ENCODE measurements at places on chromosomes 3 and 15.
A peak's percentile ranks its signal among the peaks of the same experiment; 100 is the strongest.

DNA sequence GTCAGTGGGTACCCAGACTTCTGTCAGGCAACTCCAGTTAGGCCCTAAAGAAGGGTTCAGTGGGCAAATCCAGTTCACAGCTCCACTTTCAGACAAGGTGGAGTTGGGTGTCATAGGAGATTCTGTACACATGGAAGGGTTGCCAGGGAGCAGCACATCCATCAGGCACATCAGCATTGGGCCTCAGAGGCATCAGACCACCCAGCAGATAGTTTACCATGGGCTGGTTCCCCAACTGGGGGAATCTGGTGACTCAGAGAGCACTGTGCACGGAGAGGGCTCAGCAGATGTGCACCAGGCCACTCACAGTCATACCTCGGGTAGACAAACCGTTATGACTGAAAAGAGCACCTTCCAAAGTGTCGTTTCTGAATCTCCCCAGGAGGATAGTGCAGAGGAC is 27.2 kb downstream of the SYNM start:
- no peak for DNase-seq

DNA sequence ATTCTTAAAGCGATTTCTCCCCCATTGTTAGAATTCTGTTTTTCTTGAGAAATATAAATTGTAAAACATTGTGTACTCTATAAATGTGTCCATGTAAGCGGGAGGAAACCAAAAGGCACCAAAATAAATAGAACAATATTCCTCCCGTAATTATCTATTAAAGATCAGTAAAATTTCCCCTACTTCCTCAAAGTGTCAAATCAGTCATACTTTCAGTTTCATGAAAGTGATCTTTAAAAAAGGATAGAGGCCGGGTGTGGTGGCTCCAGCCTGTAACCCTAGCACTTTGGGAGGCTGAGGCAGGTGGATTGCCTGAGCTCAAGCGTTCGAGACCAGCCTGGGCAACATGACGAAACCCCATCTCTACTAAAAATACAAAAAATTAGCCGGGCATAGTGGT is 278.9 kb downstream of the MECOM start:
- DNase-seq: no peak

DNA sequence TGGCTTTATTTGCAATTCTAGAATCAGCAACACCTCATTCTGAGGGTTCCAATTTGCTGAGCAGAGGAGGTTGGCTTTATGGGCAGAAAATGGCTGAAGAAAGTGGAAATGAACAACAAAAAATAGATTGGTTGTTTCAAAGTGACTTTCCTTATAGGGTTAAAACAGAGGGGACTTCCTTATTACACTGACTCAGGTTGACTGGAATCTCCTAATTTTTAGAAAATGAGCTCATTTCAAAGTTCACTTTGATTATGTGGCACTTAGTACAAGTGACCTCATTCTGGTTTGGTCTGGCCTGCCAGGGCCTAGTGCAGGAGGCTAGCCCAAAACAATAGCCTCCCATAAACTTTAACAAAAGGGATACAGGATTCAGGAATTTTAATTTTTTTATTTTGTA is 41.4 kb downstream of the NFKBIZ start:
- DNase-seq: peak; percentile 75

DNA sequence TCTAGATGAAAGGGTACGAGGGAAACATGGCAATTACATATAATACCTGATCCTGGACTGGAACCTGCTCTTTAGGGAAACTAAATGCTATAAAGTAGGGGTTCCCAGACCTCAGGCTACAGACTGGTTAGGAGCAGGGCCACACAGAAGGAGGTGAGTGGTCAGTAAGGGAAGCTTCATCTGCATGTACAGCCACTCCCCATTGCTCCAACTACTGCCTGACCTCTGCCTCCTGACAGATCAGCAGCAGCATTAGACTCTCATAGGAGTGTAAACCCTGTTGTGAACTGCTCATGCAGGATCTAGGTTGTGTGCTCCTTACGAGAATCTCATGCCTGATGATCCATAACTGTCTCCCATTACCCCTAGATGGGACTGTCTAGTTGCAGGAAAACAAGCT is 78.9 kb upstream of the PSMD6 start:
- DNase-seq: no peak

- DNase-seq: no peak
Observed at GRCh38 chr3:154552338-154552737, 122.3 kb upstream of the GPR149 start.

GRCh38 chr3:101154401-101154800 is 161.2 kb upstream of the ABI3BP start:
- no peak for DNase-seq

DNA sequence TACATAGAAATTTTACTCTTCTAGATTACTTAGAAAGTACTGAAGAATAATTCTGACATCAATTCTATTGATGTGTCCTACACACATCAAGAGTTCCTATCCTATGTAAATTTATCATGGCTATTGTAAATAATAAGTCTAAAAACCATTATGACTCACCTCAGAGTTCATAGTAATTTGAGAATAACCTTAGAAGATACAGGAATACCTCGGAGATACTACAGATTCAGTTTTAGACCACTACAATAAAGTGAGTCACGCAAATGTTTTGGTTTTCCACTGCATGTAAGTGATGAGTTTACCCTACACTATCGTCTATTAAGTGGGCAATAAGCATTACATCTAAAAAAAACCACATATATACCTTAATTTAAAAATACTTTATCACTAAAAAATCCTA is 74.8 kb downstream of the NR1I2 start:
- DNase-seq: no peak

DNA sequence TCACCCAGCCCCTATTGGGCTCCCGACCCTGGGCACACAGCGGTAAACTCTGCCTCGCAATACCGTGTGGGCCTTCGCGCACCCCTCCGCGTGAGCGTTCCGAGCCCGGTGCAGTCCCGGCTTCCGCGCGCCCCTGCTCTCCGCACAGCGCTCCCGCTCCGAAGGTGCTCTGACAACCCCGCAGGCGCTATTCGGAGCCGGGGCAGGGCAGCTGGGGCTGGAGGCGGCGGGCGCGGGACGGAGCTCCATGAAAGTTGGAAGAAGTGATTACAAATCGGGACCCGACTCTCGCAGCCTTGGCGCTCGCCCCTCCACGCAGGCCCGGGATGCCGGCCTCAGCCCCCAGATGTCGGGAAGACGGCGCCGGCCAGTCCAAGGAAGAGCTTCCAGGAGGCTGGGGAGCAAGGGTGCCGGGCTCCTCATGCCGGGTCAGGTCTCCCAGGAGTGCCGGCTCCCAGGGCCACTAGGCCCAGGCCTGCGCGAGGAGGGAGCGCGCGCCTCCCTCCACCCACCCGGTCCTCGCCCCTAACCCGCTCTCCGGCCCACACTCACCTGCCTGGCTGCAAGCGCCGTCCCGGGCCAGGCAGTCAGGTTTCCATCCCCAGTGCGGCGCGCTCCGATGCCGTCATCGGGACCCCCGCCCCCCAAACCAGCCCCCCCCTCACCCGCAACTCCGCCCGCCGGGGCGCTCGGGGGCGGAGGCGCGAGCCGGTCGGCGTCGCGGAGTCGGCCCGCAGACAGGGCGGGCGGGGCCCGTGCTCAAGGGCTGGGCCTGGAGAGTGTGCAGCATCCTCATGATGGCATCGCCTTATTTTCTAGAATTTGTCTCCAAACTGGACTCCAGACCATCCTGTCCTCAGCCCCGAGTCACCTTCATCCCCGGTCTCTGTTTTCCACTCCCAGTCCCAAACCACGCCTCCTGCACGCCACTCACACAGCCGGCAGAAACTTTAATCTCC is at the start of gene KIF7:
Gene KIF7 (minus strand): TSS at position 621 of the 959 bp plus-strand sequence. CDS start 2,537 bp downstream, outside the sequence.
- DNase-seq: no peak

GRCh38 chr3:17553080-17553479 is 189.4 kb downstream of the TBC1D5 start:
- no peak for DNase-seq

DNA sequence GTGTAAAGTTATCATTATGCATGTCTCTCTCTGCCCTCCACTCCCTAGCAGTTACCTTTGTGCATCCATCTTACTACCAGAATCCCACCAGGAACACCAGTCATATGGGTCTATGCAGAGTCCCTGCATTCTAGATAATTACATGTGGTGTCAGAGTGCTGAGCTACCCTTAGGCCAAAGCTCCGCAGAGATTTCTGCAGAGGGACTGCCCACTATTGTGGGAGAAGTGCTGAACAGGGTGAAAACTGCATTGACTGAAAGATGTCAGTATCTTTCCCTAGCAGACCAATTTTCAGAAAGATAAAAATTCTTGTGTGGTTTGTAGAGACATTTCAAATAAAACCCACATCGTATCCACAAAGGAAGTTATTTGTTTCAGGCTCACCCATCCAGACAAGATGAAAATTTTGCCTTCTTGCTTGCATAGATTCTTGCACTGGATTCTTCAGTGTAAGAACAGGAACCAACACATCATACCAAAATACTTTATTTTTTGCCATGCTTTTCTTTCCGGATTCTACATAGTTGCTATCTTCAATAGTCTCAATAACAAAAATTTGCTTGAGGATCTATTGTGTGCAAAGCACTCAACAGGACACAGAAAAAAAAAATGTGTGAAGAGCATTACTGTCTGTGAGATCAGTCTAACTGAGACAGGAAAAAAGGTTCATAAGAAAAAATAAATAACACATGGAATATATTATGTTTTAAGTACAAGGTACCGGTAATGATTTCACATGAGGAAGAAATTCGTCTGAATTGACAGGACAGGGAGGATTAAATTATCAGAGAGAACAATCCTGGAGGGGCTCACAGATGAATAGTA is 32.0 kb upstream of the CCDC80 start:
- no peak for DNase-seq

GRCh38 chr3:171933441-171933840 is 90.3 kb downstream of the TMEM212 start:
- no peak for DNase-seq

- peak; percentile 72 for DNase-seq
Observed at GRCh38 chr3:139127101-139127500, 82.4 kb upstream of the PRR23C start.

DNA sequence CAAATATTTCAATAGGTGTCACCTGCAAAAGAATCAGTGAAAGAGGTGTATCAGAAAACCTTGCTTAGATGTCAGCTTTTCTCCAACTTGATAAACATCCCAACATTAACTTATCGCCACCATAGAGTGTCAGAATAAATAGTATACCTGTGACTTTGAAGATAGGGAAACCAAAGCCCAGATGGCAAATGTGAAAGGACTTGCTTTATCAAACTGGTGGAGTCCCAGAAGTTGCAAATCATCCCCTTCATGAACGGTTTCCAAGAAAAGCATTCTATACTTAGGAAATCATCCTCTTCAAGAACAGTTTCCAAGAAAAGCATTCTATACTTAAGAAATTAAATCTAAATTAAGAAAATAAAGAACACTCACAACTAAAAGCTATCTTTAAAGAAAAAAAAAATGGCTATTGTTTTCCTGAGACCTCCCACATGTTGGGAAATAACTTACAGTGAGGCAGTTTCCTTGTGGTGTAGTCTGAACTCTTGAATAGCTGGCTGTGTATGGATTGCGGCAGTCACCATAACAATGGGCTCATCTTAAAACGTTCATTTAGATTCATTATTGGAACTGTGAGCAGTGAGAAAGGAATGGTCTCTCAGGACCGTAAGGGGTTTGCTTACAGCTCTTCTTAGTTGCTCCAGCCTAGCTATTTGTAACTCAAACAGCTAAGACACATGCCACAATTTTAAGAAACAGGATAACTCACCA is 56.5 kb downstream of the GHSR start:
- DNase-seq: no peak

GRCh38 chr3:194960446-194961032 is 274.9 kb downstream of the FAM43A start:
- DNase-seq: no peak

GRCh38 chr15:101025896-101026631 is 106.9 kb downstream of the LRRK1 start:
- DNase-seq: no peak

- DNase-seq: no peak
Observed at GRCh38 chr3:124345845-124346244, 353.9 kb upstream of the ROPN1 start.

DNA sequence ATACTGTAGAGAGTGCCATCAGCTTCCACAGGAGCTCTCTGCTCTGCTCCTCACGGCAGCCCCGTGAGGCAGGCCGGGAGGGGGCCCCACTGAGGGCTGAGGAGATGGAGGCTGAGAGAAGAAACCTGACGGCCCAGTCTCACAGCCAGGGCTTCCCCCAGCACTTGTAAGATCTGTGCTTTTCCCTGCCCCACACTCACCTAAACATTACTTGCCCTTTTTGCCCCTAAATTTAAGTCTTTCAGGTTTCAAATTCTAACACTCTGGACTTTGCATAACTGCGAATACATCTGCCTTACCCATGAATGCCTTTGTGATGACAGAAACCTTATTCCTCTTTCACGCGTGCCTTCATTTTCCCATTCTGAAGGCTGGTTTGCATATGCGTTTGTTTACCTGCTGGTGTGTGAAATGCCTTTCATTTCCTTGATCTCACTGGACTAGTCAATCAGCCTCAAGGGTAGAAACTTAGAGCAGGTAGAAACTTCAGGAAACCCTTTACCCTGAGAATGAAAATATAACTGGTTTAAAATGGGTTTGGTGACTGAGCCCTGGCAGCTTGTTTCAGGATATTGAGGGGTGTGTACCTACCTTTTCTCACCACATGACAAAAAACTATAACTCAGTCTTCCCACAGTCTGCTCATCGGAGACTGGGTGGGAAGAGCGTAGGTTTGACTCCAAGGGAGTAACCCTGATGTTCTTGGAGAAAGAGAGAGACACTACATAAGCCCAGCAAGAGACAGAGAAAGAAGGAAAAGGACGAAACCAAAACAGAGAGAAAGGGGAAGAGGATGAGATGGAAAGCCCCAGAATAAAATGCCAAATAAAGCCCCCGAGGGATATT is 20.1 kb downstream of the SLC12A8 start:
- DNase-seq: no peak

- DNase-seq: peak; percentile 82
Observed at GRCh38 chr3:188153437-188154013, 432 bp upstream of the LPP start.

DNA sequence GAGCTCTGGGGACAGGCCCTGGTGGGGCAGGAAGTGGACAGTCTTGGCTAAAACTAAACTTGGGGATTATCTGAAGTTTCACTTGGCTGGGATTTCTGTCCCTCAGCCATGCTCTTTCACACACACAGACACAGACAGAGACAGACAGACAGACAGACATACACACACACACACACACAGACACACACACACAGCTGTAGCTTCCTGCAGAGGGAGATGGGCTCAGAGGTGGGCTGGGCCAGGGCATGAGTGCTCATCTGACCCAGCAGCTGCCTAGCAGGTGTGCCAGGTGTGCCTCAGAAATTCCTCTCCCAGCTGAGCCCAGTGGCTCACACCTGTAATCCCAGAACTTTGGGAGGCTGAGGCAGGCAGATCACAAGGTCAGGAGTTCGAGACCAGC is 3.3 kb downstream of the RHOV start:
- DNase-seq: no peak

GRCh38 chr15:77625376-77625775 is 7.3 kb downstream of the LINGO1 start:
- DNase-seq: no peak

GRCh38 chr3:72186400-72186855 is 401.5 kb upstream of the PROK2 start:
- no peak for DNase-seq

DNA sequence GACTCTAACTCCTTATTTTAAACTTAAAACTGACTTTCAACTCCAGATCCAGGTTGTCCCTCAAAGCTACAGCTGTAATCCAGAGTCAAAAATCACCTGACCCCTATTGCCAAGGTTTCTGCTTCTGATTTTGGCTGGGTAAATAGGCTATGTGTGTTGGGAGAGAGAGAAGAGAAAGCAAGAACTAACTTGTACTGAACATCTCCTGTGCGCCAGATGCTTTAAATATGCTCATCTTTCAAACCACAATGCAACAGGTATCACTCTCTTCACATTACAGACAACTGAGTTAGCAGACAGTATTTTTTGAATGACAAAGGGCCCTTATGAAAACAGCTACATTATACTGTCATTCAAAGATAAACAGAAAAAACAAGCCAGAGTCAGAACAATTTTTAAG is 7.0 kb downstream of the WWTR1 start:
- no peak for DNase-seq

Measured in non-pigmented ciliary epithelial cell (primary cell).